SK-N-SH (cell line): ENCODE measurements at places on chromosomes 2 and 18. TPM values are rescaled to one million over a fixed set of nuclear protein-coding genes. Genes with fewer than 3 reads are reported as not detected.

CRACDL gene
- polyA plus RNA-seq: not detected in 2 replicates

ADRA2B gene
- polyA plus RNA-seq: not detected in 2 replicates

CTNNA2 gene
- polyA plus RNA-seq: 0.30 and 0.70 TPM in 2 replicates

DNAJC5G gene
- polyA plus RNA-seq: 0.18 TPM in 1 of 2 replicates, not detected in the other

PLEKHH2 gene
- 1.9 and 3.1 TPM in 2 replicates for polyA plus RNA-seq

WNT6 gene
- 0.06 and 0.08 TPM in 2 replicates for polyA plus RNA-seq

GRCh38 chr2:62660582-62661262 is 44.8 kb upstream of the EHBP1 start:
- DNase-seq: no peak

DNA sequence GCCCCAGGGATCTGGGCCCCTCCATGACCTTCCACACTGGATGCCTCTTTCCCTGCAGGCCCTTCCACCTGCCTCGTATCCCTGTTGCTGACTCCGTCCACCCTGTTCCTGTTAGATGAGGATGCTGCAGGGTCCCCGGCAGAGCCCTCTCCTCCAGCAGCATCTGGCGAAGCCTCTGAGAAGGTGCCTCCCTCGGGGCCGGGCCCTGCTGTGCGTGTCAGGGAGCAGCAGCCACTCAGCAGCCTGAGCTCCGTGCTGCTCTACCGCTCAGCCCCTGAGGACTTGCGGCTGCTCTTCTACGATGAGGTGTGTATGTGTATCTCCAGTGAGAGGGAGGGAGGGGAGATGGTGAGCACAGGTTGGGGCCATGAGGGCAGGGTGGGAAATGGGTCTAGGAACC is 12.4 kb upstream of the SLC4A3 start:
- DNase-seq: no peak

DNA sequence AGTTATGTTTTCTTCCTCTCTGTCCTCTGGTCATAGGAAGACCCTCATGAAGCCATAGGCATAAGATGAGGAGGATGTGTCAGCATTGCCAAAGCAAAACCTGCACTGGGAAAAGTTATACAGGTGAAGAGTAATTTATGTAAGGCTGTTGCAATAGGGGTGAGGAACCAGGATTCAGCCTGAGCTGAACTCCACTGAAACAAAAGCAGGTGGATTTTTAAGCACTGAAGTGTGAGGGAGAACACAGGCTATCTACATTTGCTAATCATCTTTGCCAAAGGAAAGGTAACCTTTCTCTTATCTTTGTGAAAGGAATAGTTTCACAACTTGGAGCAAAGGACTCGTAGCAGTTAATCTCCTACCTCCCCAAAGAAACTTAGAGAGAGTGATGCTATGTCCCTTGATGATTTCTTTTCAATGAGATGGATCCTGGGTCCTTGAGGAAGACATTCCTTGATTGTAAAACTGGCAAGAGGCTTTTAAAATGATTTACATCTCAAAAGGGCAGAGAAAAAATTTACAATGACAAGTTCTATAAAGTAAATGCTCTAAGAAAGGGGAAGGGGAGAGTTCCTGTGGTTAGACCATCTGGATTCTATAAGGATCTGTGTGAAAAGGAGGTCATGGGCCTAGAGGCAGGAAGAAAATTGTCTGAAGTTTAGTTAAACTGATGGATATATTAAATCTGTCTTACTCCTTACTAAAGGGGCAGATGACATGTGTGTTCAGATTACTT is 385.4 kb upstream of the CDH7 start:
- DNase-seq: no peak

GRCh38 chr2:59458800-59459199 is 1094.7 kb downstream of the BCL11A start:
- DNase-seq: no peak

DNA sequence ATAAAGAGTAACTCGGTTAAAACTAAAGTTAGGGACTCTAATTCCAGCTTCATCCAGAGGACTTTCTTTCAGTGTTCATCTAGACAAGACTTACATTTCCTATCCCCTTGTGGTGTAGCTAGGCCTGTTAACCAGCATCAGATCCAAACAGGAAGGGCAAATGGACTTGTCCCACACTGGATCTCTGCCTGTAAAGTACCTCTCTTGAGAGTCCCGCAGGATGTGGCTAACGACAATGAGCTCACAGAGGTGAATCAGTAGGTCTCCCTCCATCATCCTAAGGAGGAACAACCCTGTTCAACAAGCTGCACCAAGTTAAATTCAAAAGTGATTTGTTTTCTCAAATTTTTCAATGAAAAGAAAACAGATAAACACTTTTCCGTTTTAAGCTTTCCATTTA is 412.3 kb upstream of the RGPD4 start:
- no peak for DNase-seq

DNA sequence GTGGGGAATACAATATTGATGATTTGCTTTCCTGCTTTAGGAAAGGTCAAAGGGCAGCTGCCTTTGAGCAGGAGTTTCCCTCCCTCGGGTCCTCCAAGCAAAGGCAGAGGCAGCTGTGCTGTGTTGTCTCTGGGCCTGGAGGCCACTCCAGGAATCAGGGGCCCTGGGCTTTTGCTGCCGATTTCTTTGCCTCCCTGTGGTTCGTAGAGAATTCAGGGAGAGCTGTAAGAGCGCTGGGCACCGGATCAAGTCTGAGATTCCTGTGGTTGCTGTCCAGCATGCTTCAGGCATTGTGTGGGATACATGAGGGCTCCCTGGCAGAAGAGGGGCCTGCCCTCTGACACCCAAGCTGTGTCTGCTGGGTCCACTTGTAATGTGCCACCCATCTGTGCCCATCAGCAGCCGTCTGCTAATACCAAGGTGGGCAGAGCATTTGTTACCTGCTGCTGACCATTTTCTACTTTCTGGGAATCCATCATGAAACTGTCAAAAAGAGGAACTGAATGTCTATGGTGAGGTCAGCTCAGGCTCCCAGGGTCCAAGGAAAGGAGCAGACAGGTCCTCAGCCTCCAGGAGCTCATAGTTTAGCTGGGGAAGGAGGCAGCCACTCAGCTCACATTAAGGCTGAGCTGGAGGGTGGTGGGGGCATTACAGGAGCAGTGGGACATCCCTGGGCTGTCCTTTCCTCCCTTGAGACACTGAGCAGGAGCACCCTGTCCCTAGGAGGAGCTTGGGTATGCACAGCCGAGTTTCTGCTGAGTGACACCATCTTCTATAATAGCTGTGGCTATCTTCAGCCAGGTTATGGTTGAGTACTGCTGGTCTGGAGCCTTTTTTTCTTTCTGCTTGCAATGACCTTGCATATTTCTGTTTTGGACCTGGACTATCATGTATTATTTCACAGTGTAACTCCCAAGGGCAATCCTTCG is 68.5 kb downstream of the CTIF start:
- DNase-seq: no peak

DNA sequence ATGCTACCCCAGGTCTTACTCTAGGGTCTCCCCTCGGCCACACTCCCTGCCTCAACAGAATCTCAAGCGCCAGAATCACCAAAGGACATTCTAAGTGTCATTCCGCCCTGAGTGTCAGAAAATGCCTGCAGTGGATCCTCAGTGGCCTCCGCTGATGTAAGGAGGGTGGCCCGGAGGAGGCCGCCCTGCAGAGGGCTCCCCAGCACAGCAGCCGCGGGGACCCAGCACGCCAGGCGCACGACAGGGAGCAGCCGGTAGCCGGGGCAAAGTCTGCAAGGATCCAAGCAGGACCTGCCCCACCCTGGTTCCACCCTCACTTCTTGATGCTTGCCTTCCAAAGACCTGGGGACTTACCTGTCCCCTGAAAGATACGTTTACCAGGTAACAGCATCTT is 54.2 kb upstream of the ID2 start:
- no peak for DNase-seq

GRCh38 chr2:131152074-131152473 is 46.9 kb downstream of the PLEKHB2 start:
- peak; percentile 24 for DNase-seq

GRCh38 chr2:30217644-30218337 is 13.5 kb upstream of the LBH start:
- DNase-seq: no peak

GRCh38 chr18:47522359-47522758 is 270.9 kb upstream of the SKOR2 start:
- no peak for DNase-seq

DNA sequence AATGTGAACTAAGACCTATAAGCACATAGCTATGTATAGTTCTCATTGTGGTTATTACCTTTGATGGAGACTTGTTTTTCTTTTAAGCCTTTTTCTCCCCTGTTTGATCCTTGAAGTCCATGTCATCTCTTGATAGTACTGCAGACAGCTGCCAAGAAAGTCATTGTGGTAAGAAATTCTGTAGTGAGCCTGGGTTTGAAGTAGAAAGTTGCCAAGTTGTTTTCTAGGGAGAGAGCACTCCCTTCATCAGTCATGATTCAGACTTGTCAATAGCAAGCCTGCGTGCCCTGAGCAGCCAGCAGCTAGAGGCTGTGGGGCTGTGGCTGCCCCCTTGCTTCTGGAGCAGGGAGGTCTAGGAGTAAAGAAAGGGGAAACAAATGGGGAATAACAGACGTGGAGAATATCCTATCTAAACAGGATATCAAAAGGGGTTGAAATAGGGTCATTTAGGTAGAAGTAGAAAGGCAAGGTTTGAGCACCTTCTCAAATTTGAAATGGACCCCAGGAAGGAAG is 8.4 kb downstream of the SP5 start:
- DNase-seq: no peak
